Transverse colon (tissue), 4 donors: ENCODE measurements at places on chromosomes 2 and 18. TPM values are rescaled to one million over a fixed set of nuclear protein-coding genes. Genes with fewer than 3 reads are reported as not detected.

Gene MOCOS
- 3.5 TPM for total RNA-seq

DNA sequence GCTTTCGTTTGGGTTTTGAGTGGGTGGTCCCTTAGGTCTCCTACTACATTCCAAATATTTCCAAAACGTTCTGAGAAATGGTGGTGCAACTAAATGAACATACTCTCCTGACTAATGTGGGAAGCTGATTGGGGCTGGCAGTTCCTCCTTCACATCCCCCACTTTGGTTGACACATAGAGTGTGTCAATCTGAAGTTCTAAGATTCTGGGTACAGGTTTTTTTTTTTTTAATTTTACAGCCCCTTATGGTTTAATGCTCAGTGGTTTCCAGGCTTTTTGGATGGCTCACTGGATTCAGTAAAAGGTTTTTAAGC lies 58.4 kb upstream of the ITGB6 start:
- DNase-seq, result no peak

- DNase-seq, result no peak
These were observed 4.3 kb upstream of the NCOA1 start for GRCh38 chr2:24486636-24487205.

- DNase-seq, result no peak
These were observed 250.5 kb downstream of the SLC8A1 start for GRCh38 chr2:40201425-40201824.

DNA sequence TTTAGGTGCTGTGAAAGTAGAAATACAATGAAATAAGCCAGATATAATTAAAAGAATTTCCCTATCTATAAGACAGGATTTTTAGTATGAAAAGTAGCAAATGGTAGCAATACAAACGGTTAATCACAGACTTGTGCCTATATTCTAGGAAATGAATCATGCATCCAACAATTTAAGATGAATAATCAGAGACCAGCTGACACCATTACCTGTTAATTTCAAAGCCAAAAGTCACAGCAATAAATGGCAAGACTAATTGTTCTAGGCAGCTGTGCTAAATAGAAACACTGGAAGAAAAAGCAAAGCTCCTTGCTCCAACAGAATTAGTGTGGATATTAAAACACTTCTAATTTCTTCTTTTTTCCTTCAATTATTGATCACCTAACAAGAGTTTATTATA lies 35.1 kb upstream of the MPP4 start:
- no peak for DNase-seq

DNA sequence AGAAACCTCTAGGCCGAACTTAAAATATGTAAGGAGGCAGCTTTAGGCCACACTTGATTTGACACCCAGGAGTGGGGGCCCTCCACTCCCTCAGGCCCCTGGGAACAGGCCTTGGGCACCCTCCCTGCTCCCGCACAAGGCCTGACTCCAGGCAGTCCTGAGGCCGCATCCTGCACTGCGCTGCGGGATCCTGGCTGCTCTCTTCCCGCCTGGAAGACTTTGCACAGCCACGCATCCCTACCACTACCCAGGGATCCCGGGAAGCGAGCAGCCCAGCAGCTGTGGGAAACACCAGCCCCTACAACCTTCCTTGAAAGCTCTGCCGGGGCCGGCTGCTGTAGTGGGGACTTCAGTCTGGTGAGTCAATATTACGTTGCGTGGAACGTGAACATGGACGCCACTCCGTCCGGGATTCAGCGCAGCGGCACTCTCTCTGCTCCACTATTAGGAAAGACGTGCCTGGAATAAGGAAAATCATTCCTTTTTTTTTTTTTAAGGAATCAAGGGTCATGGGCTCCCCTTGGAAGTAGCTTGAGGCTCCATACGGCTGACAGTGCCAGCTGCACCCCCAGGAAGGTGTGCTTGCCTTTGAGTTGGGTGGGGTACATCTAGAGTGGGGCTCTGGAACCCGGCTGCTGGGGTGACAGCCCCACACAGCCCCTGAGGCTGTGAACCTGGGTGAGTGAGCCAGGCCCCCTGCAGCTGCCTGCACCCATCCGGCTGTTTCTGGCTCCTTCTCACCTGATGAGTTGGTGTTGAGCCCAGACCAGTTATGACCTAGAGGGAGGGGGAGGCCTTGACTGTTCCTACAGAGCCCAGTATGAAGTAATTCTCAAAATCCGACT lies 119.2 kb upstream of the TMEM18 start:
- no peak for DNase-seq

Gene AP1S3
- total RNA-seq, result 2.3 TPM

DNA sequence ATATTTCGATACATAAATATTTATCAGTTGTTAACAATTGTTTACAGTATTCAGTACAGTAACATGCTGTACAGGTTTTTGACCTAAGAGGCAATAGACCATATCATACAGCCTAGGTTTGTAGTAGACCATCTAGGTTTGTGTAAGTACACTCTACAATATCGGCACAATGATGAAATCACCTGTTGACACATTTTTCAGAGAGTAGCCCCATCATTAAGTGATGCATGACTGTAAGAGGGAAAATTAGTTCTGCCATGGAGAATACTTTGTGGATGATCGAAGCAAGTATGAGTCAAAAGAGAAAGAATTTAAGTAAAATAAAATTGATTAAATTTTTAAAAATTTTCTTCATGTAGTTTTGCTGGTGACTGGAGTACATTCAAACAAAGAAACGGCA lies 32.6 kb downstream of the VIT start:
- no peak for DNase-seq

DNA sequence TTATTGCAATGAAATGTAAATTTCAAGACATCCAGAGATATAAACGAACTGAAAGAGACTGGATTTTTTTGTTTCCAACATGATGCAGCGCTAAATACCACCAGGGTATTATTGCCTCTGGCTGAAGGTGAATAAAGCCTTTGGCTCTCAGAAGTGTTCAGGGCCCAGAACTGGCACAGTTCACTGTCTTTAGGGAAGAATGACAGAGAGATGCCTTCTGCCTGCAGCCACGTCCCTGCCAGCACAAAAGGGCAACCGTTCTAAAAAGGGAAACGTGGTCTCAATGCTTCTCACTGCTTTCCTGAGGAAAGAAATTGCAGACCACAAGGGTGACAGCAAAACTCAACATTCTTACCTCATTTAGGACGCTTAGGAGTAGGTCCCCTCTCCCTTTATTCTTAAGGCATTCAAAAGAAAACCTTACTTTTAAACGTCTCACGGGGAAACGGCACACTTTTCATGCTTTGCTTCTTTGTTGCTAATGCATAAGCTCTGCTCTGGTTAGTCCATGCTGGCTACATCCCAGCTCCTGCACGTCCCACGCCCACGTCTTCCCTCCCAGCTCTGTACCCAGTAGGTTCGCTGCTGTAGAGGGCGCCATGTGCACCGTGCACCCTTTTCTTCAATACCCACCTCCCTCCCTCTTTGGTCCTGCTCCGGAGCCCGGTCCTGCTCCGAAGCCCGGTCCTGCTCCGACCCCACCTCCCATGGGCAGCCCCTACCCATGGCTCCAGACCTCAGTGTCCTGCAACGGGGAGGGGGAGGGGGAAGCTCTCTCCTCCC lies 171.0 kb downstream of the HRH4 start:
- DNase-seq, result no peak

Gene GKN1
- total RNA-seq, result not detected

GRCh38 chr2:74000666-74001065 lies 16.0 kb downstream of the TET3 start:
- no peak for DNase-seq

- DNase-seq, result no peak
These were observed 162.0 kb upstream of the SETBP1 start for GRCh38 chr18:44518666-44519065.

Gene AQP12A
- not detected for total RNA-seq

Gene ASPRV1
- 0.95 TPM for total RNA-seq

Gene SLC11A1
- 7.8 TPM for total RNA-seq

- DNase-seq, result no peak
These were observed 3.4 kb upstream of the CHMP1B start for GRCh38 chr18:11847811-11848210.

Gene USP40
- 113 TPM for total RNA-seq

Gene SLC39A10
- 34.4 TPM for total RNA-seq

Gene CNGA3
- total RNA-seq, result 1.8 TPM

- DNase-seq, result no peak
These were observed 113.5 kb upstream of the FZD5 start for GRCh38 chr2:207883002-207883780.

- DNase-seq, result no peak
These were observed 37.3 kb downstream of the GREB1 start for GRCh38 chr2:11571170-11571569.

DNA sequence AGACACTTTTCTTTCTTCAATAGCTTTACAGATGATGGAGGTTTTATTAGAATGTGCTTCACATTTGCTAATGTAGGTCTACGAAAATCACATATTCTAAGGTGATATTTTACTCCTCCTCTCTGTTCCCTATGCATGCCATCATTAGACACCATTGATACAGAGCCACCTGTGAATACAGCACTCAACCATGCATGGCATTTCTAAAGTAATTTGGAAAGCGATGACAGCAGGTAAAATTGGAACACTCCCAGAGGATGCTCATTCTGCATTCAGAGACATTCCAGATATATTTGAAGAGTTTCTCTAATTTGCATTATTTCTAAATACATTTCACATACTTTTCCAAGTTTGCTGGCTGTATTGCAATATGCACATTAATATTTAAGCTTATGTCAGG lies 65.3 kb upstream of the RIT2 start:
- no peak for DNase-seq

- DNase-seq, result no peak
These were observed 73.8 kb downstream of the TANC1 start for GRCh38 chr2:159042115-159042850.

Gene SERPINB7
- not detected for total RNA-seq

DNA sequence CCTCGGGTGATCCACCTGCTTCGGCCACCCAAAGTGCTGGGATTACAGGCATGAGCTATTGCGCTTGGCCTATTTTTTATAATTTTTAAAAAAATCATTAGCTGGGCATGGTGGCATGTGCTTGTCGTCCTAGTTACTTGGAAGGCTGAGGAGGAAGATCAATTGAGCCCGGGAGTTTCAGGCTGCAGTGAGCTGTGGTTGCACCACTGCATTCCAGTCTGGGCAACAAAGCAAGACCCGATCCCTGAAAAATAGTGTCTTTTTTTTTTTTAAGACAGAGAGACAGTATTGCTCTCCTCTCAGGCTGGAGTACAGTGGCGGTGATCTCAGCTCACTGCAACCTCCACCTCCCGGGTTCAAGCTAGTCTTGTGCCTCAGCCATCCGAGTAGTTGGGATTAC lies 4.8 kb downstream of the SSB start:
- DNase-seq, result no peak

DNA sequence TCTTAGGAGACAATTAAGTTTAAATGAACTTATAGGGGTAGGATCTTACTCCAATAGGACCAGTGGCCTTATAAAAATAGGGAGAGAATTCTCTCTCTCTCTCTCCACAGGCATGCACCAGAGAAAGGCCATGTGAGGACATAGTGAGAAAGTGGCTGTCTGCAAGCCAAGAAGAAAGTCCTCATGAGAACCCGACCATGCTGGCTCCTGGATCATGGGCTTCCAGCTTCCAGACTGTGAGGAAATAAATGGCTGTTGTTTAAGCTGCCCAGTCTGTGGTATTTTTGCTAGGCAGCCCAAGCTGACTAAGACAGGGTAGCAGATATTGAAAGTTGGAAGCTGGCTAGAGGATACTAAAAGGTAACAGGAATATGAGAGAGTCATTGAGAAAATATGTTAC lies 454.0 kb downstream of the NBAS start:
- DNase-seq, result no peak

DNA sequence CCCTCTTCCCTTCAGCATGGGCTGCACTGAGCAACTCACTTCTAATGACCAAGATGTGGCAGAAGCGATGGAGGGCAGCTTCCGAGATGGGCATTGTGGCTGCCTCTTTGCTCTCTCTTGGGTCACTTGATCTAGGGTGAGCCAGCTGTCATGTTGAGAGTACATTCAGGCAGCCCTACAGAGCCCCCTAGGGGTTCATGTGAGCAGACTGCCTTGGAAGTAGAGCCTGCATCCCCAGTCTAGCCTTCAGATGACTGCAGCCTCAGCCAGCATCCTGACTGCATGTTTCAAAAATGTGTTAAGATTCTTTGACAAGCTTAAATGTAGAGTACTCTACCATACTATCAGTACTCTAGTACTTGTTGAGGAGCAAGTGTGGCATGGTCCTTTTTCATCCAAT lies 143.9 kb downstream of the NCK2 start:
- no peak for DNase-seq

DNA sequence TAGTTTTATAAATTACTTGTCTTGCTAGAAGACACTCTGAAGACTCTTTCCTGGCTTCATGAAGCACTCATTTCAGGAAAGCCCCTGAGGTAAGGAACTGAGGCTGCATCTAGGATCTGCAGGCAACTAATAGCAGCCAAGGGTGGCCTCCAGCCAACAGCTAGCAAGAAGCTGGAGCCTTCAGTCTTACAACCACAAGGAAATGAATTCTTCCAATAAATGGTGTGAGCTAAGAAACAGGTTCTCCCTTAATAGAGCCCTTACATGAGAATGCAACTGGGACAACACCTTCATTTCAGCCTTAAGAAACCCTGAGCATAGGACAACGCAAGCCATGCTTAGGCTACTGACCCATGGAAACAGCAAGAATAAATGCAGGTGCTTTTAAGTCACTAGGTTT lies 254.6 kb upstream of the RBBP8 start:
- peak; percentile 38 for DNase-seq

DNA sequence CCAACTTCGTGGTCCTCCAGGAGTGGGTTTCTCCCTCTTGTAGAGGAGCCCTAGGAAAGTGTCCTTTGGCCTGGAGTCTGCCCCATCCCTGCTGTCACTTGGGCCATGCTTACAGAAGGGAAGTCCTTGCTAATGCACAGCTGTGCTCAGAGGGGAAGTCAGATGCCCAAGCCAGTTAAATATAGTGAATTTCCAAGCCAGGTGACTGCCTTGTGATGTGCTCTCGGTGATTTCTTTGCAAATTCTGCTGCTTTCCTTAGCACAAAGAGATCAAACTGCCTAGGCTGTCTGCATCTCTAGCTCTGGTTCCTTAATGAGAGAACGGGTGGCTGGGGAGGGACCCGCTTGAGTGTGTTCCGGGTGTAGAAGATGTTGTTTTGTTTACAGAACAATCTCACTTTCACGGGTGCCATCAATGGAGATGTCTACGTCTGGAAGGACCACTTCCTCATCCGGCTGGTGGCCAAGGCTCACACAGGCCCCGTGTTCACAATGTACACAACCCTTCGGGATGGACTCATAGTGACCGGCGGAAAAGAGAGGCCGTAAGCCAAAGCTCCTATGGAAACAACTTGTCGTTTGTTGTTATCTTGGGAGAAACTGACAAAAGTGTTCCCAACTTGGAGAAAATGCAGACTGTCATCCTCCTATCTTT lies 91.4 kb downstream of the RTN4 start:
- no peak for DNase-seq

Gene PSMA8
- not detected for total RNA-seq

GRCh38 chr18:58649966-58650816 lies 21.1 kb upstream of the MALT1 start:
- DNase-seq, result no peak

DNA sequence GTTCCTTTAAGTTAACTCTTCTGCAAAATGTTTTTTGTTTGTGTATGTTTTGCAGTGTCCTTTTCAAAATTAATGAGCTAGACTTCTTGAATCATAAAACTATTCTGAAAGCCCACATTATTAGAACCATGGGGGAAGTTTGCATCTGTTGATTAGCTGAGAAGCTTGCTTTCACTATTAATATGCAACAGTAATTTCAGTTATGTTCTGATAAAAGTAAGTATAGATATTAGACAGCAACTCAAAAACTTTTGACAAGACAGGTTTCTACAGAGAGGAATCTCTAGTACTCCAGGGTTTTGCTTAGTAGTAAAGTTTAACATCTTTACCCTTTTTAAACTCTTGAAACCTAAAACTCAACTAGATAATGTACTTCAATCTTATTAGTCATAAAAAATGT lies 147.8 kb downstream of the UBE2E3 start:
- no peak for DNase-seq
